ENCODE measurements at places on chromosomes 1 and 21.
A peak's percentile ranks its signal among the peaks of the same experiment; 100 is the strongest.

GRCh38 chr1:204600968-204601367, 84.6 kb downstream of the LRRN2 start:
- no peak for DNase-seq

- DNase-seq = no peak
Observed at GRCh38 chr1:181160998-181161870, 72.7 kb downstream of the IER5 start.

GRCh38 chr1:214514819-214515383, 36.5 kb downstream of the PTPN14 start:
- DNase-seq = no peak

- no peak for DNase-seq
Observed at GRCh38 chr1:209911746-209912145, 26.3 kb upstream of the SYT14 start.

- no peak for DNase-seq
Observed at GRCh38 chr21:28639737-28640136, 352.9 kb downstream of the LTN1 start.

DNA sequence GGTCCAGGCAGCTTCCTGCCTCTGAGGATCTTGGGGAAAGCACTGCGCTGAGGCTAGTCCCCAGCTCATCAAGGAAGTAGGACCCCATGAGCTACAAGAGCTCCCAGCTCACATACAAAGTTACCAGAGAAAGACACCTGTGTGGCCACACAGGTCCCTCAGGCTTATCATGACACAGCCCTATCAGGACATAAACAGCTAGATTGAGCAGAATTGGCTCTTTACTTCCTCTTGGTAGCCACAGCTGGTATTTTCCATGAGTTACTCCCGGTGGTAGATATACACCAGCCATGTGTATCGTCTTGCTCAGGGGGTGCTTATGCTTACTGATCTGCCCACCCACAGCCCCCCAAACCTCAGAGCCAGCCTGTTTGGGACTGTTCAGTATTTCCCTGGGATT, 1.2 kb downstream of the LENEP start:
- DNase-seq = peak; percentile 74

DNA sequence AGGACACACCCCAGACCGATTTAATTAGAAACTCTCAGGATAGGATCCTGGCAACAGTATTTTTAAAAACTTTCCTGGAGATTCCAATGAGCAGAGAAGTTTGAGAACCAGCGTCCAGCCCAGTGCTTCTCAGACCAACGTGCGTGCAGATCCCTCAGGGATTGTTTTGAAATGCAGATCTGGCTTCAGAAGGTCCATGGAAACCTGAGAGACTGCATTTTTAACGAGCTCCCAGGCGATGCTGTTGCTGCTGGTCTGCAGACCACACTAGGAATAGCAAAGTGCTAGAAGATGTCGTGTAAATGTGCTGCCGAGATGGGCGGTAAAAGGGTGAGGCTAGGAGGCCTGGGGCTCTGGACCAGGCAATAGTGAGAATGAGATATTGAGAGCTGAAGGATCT, 18.4 kb upstream of the CASQ1 start:
- DNase-seq = no peak

- DNase-seq = no peak
Observed at GRCh38 chr1:159985473-159985872, 31.4 kb upstream of the SLAMF9 start.

DNA sequence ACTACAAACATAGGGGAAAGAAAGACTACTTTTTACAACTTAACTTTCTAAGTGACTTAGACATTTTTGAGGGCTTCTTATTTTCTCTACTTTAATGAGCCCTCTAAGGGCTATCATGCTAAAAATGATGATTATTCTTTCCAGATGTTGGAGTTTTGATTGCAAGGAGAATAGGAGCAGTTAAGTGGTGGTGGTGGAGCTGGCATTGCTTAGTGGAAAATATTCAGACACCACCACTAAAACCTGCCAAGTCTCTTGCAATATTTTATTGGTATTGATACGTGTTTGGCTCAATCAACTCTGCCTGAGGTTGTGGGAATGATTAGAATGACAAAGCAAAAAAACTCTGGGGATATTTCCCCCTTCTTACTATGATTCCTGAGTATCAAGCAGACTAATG, 82.6 kb upstream of the PTGFR start:
- DNase-seq = no peak

- DNase-seq = peak; percentile 62
Observed at GRCh38 chr21:45551316-45551715, 9.1 kb upstream of the SLC19A1 start.

DNA sequence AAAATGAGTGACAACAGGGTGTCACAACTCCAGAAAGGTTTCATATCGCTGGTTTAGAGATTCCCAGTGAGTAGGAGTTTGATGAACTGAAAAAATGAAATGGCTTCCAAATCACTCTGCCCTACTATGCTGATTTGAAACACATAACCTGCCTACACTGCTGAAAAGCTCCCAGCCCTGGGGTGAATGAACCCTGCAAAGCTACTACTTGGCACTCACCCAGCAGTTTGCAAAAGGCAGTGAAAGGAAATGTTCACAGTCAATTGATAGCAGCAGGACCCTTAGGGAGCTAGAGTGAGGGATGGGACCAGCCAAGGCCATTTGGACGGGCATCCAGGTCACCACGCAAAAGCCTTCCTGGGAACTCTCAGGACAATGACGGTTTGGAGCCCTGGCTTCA, 44.4 kb upstream of the SRP9 start:
- DNase-seq = no peak

GRCh38 chr1:72892461-72892860, 610.1 kb upstream of the NEGR1 start:
- DNase-seq = no peak

DNA sequence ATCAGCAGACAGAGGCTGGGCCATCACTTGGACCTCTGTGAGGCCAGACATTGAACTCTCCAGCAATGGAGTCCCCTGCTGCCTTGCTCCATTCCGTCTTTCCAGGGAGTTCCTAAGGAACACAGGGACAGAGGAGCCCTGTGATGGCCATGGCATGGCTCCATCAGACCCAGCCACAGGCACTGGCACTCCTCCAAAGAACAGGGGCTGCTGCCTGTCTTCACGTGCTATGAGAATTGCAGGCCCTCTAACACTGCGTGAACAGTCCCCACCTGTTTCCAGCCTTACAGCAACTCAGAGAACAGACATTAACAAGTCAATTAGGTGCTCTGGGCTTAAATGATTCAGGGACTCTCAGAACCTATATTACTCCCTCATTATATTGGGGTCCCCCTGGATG, 140.8 kb downstream of the ASTN1 start:
- DNase-seq = no peak

DNA sequence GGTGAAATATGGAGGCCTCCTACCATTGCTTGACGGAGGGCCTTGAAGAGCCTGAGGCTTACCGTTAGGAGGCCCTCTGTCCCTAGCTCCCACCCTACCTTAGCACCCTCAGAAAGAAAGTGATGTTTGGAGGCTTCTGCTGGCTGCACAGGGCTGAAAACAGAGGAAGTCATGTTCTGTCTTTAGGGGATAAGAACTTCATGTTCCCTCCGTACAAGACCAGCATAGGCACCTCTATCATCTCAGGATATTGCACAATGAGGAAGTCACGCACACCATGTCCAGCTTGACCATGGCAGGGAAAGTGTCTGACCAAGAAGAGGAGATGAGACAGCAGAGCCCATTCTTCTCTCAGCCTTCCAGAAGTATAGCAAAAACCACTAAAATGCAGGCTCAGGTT, 13.8 kb downstream of the ADORA3 start:
- peak; percentile 32 for DNase-seq

GRCh38 chr1:88684482-88685258, 597 bp downstream of the PKN2 start:
- peak; percentile 82 for DNase-seq

GRCh38 chr1:156691665-156692440, 13.5 kb downstream of the CRABP2 start:
- no peak for DNase-seq

GRCh38 chr21:14838400-14838799, 226.4 kb downstream of the NRIP1 start:
- peak; percentile 21 for DNase-seq

DNA sequence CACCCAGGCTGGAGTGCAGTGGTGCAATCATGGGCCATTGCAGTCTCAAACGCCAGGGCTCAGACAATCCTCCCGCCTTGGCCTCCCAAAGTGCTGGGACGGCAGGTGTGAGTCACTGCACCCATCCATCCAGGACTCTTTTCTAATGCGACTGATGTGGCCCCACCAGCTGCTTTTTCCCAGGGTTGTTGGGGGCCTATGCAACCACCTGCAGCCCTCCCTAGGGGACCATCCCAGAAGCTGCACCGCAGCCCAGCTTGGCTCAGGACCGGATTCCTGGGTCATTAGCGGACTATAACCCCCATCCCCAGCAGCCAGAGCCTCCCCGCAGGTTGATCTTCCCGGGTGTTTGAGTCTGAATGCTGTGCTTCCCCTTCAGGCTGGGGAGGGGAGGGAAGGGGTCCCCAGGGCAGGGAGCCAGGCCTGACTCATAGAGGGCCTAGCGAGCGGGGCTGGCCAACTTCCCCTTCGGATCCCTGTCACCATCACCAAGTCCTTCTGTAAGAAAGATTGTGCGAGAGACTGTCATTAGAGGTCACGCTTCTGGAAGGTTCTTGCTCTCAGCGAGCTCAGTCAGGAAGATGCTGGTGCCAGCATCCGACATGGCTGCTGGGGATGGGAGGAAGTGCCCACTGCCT, 108.7 kb upstream of the ACTRT2 start:
- no peak for DNase-seq

- no peak for DNase-seq
Observed at GRCh38 chr1:154459080-154459479, 42.9 kb upstream of the TDRD10 start.

DNA sequence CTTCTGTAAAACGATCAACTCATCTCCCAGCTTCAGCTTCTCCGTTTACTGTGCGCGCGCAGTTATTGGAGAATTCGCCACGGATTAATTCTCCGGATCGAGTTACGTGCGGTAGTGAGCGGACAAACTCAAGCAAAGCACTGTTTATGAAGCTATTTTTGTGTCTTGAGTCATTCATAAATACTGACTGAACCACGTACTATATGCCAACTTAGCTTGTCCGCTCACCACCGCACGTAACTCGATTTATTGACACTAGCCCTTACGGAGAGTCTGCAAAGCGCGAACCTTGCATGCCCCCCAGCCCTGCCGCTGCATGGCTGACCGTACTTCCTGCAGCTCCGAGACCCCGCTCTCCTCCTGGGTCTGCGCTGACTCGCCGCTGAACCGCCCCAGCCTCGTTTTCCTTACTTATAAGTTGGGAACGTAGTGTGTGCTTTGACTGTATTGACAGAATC, 773 bp downstream of the CHD1L start:
- DNase-seq = peak; percentile 79

GRCh38 chr1:219120624-219121544, 52.8 kb upstream of the LYPLAL1 start:
- DNase-seq = peak; percentile 87

- DNase-seq = peak; percentile 77
Observed at GRCh38 chr1:41416552-41417334, 55.5 kb downstream of the FOXO6 start.

DNA sequence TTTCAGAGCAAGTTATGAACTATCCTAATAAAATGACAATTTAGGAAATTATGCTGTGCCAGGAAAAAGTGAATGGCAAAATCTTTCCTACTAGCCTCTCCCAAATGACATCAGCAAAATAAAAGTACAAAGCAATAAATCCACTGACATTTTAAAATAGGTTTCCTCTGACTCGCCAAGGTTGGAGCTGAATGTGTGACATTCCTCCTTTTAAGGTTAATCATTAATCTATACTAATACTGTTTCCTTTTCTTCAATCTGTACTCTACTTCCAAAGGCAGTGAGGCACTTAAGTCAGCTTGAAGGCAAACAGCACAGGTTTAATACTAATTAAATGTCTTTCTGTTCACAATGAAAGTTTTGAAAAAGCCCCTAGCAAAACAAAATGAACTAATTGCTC, 15.7 kb downstream of the RNF19B start:
- no peak for DNase-seq

DNA sequence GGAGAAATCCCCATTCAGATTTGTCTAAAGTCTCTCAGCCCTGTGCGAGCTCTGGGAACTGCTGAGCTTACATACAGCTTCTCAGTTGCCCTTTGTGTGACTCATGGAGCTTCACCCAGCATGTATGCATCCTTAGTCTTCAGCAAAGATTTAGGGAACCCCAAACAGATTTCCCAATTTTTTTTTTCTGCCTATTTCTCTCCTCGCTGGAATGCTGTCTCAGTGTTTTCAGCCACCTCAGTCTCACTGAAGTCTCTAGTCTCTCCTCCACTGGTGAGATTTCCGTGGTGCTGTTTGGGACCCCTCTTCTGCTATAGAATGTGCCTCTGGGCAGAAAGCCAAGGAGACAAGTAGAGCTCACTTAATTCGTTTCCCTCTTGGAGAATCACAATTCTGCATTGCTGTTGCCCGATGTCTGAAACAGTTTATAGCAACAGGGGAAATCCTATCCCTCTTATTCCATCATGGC, 28.1 kb upstream of the TXLNA start:
- DNase-seq = no peak

GRCh38 chr1:248359415-248359814, 2.0 kb upstream of the OR2T4 start:
- no peak for DNase-seq

DNA sequence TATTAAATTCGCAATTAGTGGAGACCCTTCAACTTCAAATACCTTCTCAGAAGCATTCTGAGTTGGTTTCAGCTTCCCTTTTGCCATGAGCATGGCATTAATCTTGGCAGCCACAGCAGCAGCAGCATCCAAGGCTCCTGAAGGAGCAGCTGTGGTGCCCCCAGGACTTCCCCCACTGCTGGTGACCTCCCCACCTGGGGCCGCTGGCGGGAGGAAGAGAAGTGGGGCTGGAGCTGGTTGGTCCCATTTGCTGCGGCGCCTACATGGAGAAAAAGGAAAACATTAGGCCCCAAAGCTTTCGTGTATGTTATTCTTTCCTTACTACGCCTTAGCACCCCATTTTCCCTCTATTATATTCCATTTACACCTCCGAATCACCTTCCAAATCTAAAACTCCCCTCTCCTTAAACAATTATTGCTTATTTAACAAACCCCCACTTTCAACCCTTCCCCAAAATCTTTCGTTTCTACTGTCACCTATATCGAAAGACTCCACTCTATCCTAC, 569 bp downstream of the KHDC4 start:
- no peak for DNase-seq

DNA sequence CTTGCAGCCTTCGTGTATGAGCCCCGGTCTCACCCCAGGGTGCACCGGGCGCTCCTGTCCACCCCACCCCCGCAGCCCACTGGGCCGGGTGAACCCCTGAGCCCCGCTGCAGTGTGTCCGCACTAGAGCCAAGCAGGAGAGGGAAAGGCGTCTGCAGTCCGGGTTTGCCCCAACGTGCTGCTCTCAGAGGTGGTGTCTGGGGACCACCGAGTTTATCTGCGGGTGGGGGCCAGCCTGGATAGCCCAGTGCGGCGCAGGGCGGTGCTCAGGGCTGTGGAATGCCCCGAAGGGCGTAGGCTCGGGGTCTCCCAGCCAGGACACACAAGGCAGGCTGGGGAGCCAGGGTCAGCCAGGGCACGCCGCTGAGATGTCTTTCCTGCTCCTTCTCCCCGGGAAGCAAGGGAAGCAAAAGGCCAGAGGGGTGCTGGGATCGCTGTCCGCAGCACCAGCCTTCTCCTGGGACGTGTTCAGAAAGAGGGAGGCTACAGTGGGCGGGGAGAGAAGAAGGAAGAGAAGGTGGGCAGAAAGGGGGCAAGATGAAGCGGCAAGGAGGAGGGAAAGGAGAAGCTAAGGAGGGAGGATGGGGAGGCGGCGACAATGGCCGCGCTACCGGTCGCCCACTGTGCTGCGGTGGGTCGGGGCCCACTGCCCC, 56.6 kb downstream of the MAB21L3 start:
- no peak for DNase-seq

- peak; percentile 20 for DNase-seq
Observed at GRCh38 chr1:70382682-70383081, 28.2 kb upstream of the ANKRD13C start.

- DNase-seq = peak; percentile 65
Observed at GRCh38 chr1:76669624-76670315, 197.5 kb upstream of the ST6GALNAC5 start.

Measured in OCI-M1 (cell line).